CD4-positive, alpha-beta T cell treated with Interleukin-15 for 1 hour (primary cell): ENCODE measurements at places on chromosomes 1 and 21.

DNA sequence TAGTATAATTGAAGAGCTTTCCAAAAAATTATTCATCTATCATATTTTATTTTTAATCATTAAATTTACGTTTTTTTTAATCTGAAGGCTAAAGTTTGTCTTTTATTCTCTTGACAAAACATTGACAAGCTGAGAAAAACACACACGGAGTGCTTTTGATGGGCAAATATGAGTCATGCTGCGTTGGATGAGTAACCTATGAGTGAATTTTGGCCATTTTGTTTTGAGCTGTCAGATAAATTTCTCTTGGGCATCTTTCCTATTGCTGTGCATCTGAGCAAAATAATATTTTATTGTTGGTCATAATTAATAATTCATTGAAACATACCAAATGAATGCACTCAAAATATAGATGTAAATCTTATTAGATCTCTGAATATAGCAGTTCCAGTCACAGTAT is 1144.1 kb upstream of the ADGRL2 start:
- no peak for DNase-seq

DNA sequence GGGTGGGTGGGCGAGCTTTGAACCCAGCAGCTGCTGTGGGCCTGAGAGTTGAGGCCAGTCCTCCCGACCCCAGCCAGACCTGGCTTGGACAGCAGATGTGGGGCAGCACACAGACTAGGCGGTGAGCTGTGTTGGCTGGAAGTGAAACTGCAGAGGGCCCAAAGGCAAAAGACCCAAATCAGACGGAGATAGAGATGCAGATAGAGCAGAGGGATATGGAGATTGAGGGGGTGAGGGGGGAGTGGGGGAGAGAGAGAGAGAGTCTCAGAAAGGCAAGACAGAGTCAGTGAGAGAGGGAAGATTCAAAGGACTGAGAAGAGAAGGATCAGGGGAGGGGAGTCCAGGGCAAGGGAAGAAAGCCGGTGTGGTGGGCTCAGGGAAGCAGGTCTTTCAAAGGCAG is 17.0 kb upstream of the POU3F1 start:
- DNase-seq: no peak

- DNase-seq: no peak
Observed at GRCh38 chr21:45724345-45724961, 80.9 kb downstream of the PCBP3 start.

- DNase-seq: no peak
Observed at GRCh38 chr1:96682056-96682455, 39.5 kb upstream of the PTBP2 start.

DNA sequence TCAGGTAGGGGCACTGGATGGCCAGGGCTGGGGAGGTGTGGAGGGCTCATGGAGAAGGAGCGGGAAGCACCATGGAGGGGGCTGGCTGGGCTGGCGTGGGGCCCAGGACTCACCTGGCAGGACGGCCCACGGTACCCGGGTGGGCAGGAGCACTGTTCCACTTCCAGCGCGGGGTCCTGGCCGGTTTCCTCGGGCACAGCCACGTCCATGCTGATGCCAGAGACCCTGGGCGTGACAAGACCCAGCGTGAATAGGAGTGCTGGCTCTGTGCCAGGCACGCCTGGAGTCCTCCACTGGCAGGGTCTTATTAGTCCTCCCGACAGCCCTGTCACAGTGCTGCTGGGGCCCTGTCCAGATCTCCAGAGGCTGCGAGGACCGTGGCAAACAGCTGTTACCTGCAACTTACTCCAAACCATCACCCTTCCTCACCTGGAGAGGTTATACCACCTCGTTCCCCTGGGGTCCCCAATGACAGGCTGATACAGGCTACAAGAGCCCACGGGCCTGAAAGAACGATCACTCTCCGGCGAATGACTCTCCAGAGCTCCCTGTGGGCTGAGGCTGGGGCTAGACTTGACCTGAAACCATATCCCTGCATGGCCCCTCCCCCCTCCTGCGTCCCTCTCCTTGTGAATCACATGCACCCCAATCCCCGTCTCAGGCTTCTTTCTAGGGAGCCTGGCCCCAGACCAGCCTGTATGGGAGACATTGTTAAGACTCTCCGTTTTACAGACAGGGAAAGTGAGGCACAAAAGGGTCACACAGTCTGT is 62.1 kb downstream of the HSPG2 start:
- no peak for DNase-seq

- DNase-seq: no peak
Observed at GRCh38 chr1:54818461-54819194, 17.5 kb upstream of the TTC22 start.

GRCh38 chr1:213123536-213123935 is 72.5 kb downstream of the RPS6KC1 start:
- DNase-seq: no peak

DNA sequence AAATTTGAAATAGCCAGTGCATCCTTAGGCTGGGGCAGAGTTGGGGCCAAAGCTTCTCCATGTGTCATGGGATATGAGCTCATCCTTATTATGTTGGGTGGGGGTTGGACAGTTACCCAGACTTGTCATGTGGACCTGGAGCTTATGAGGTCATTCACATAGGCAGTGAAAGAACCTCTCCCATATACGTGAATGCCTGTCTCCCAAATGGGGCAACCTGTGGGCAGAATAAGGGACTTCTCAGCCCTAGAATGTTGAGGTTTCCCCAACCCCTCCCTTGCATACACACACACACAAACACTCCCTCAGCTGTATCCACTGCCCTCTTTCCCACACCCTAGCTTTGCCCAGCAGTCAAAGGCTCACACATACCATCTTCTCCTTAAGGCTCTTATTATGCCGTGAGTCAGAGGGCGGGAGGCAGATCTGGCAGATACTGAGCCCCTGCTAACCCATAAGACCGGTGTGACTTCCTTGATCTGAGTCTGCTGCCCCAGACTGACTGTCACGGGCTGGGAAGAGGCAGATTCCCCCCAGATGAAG is 2.3 kb upstream of the IVL start:
- no peak for DNase-seq
